ENCODE measurements at places on chromosomes 6 and 20.

DNA sequence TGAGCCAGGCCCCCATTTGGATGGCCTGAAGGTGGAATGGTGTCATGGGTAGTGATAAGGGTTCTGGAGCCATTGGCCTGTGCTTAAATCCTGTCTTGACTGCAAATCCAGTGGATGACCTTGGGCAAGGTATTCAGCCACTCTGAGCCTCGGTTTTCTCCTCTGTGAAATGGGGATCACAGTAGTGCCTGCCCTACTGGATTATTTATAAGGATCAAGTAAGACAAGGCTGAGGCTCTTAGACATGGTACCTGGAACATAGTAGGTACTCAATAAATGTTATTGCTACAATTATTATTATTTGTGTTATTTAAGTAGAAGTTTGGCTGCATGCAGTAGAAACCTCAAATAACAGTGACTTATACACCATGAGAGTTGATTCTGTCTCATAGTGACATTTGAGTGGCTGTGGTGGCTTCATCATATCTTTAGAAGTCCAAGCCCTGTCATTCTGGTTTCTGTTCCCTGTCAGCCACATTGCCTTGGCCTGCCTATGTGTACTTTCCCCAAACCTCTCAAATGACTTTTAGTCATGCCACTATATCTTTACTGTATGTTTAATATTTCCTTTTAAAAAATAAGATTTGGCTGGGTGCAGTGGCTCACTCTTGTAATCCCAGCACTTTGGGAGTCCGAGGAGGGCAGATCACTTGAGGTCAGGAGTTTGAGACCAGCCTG, 37.6 kb upstream of the CHMP4B start:
- no peaks in the 10 kb centered on the region for H3K36me3 ChIP-seq
- no peak for DNase-seq
- no peak overlapping the region for H3K27ac ChIP-seq
- no peak overlapping the region for H3K4me3 ChIP-seq
- no peaks in the 10 kb centered on the region for H3K4me1 ChIP-seq
- H3K27me3 ChIP-seq, result no peaks in the 10 kb centered on the region

GRCh38 chr6:158050955-158051354, 69.3 kb downstream of the SYNJ2 start:
- no peaks in the 10 kb centered on the region for H3K27me3 ChIP-seq
- H3K4me3 ChIP-seq, result no peak overlapping the region
- DNase-seq, result no peak

GRCh38 chr6:98366371-98366770, 468.0 kb upstream of the POU3F2 start:
- H3K36me3 ChIP-seq, result no peaks in the 10 kb centered on the region
- no peak for DNase-seq
- no peak overlapping the region for H3K27ac ChIP-seq
- H3K4me1 ChIP-seq, result no peaks in the 10 kb centered on the region
- H3K27me3 ChIP-seq, result no peaks in the 10 kb centered on the region

GRCh38 chr6:41453244-41453643, 92.9 kb upstream of the FOXP4 start:
- H3K4me3 ChIP-seq, result no peak overlapping the region
- H3K27me3 ChIP-seq, result no peaks in the 10 kb centered on the region
- no peaks in the 10 kb centered on the region for H3K36me3 ChIP-seq
- no peak overlapping the region for H3K27ac ChIP-seq
- peaks cover 32% of the 10 kb centered on the region for H3K4me1 ChIP-seq
- no peak for DNase-seq

GRCh38 chr20:37523911-37524700, 3.1 kb downstream of the NNAT start:
- H3K4me1 ChIP-seq, result no peaks in the 10 kb centered on the region
- H3K27me3 ChIP-seq, result no peaks in the 10 kb centered on the region
- DNase-seq, result no peak
- no peaks in the 10 kb centered on the region for H3K36me3 ChIP-seq

DNA sequence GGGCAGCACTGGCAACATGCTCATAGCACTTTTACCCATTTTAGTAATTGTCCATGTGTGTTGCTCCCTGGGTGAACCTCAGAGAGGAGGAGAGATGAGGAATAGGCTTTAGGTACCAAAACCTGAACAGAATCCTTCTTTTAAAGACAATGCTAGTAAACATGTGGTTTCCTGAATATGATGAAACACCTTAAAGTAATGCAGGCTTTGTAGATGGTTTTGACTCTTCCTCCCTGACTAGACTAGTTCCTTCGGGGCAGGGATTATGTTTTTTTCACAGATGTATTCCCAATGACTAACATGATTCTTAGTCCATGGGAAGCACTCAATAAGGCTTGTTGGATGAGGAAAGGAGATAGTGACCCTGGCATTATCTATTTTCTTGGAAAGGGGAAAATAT, 367.6 kb upstream of the JAG1 start:
- no peak for DNase-seq
- H3K4me3 ChIP-seq, result no peak overlapping the region
- no peaks in the 10 kb centered on the region for H3K27me3 ChIP-seq
- H3K27ac ChIP-seq, result no peak overlapping the region
- no peaks in the 10 kb centered on the region for H3K36me3 ChIP-seq

DNA sequence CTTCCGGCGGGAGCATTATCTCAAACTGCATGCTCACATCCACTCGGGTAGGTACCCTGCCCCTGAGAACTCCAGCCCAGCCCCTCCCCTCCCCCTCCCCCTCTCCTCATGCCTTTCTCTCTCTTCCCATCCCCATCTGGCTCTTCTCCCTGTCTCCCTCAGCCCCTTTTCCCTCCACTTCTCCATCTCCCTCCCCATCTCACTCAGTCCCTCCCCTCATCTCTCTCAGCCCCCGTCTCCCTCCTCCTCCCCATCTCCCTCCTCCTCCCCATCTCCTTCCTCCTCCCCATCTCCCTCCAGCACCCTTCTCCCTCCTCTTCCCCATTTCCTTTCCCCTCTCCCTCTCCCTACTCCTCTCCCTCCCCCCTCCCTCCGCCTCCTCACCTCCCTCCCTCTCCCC, 27.3 kb upstream of the CHMP4B start:
- DNase-seq, result no peak
- H3K36me3 ChIP-seq, result no peaks in the 10 kb centered on the region
- H3K27ac ChIP-seq, result no peak overlapping the region
- H3K4me3 ChIP-seq, result no peak overlapping the region

GRCh38 chr20:4162766-4163165, 147.4 kb upstream of the RNF24 start:
- H3K4me3 ChIP-seq, result no peak overlapping the region
- no peak overlapping the region for H3K27ac ChIP-seq
- H3K36me3 ChIP-seq, result no peaks in the 10 kb centered on the region
- no peak for DNase-seq
- no peaks in the 10 kb centered on the region for H3K27me3 ChIP-seq

- no peaks in the 10 kb centered on the region for H3K4me1 ChIP-seq
- H3K36me3 ChIP-seq, result no peaks in the 10 kb centered on the region
- no peak overlapping the region for H3K4me3 ChIP-seq
- no peak overlapping the region for H3K27ac ChIP-seq
- H3K27me3 ChIP-seq, result no peaks in the 10 kb centered on the region
- DNase-seq, result no peak
Measured at GRCh38 chr6:89140347-89141156, 5.3 kb upstream of the PM20D2 start.

- no peak overlapping the region for H3K27ac ChIP-seq
- no peaks in the 10 kb centered on the region for H3K27me3 ChIP-seq
Measured at GRCh38 chr6:17820055-17820454, 113.3 kb upstream of the NUP153 start.

DNA sequence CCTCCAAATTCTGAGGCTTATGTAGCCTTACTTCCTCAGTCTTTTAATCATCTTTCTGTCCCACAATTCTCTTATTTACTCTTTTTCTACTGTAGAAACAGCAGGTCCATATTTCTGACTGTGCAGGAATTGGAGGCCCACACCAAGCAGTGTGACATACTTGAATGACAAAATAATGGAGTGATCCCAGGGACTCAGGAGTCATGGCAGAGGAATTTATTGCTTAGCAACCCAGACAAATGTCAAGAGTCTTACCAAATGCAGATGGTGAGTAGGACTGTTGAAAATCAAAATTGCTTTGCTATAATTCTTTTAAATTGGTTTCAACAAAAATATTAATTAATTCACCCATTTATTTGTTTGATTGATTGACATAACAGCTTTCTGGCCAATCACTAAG, 59.9 kb downstream of the HTR1B start:
- no peaks in the 10 kb centered on the region for H3K4me1 ChIP-seq
- no peaks in the 10 kb centered on the region for H3K36me3 ChIP-seq
- no peak overlapping the region for H3K27ac ChIP-seq
